ENCODE measurements at places on chromosomes 7 and 10.

GRCh38 chr10:14936584-14936983 lies 17.3 kb downstream of the DCLRE1C start:
- DNase-seq, result no peak

- peak; percentile 73 for DNase-seq
These were observed 356.4 kb downstream of the GALNT17 start for GRCh38 chr7:71488308-71488707.

DNA sequence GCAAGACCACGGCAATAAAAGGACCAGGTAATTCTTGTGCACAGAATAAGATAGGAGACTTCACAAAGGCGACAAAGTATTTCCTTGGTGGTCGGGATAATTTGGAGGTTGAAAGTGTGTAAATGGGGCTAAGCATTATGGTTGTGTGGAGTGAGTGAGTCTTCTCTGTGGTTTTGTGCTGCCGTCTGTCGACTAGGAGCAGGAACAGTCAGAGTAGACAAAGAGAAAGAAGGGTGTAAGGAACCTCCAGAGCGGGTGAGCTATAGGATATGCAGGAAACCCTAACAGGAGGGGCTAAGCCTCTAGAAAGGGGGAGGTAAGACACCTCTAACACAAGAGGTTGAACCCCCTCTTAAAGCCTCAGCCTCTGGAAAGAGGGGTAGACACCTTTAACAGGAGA lies 201.6 kb downstream of the SH2D4B start:
- DNase-seq, result no peak

DNA sequence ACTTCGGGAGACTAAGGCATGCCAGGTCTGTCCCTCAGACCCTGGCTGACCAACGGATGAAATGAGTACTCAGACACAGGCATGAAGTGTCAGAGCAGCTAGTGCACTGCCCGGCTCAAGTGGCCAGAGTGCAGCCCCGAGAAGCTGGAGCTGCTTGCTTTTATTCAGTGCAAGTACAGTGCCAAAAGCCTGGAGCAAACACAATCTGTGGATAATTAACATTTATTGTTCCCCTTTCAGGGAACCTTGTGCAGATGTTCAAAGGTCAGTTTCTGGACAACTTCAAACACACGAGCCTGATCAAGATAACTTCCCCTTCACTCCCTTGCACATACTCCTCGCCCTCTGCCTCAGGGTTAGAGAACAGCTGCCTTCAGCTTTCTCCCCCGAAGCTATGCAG lies 7.9 kb upstream of the ATE1 start:
- no peak for DNase-seq

DNA sequence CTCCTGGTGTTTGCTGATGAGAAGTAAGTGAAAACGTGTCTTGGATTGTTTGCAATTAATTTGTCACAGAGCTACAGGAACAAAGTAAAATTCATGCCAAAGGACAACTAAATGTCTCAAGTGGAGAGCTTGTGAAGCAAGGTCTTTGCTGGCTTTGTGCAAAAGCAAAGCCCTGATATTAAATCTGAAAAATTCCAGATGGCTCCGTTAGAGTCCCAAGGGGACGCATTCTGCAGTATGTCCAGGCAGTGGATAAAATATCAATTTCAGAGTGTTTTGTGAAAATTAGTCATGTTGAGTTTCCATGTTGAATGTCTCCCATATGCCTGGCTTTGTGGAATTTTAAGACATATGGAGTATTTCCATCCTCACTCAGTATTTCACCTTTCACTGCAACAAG lies 102.5 kb upstream of the PTN start:
- no peak for DNase-seq

GRCh38 chr7:32103361-32103760 lies 33.2 kb upstream of the PDE1C start:
- DNase-seq, result no peak

DNA sequence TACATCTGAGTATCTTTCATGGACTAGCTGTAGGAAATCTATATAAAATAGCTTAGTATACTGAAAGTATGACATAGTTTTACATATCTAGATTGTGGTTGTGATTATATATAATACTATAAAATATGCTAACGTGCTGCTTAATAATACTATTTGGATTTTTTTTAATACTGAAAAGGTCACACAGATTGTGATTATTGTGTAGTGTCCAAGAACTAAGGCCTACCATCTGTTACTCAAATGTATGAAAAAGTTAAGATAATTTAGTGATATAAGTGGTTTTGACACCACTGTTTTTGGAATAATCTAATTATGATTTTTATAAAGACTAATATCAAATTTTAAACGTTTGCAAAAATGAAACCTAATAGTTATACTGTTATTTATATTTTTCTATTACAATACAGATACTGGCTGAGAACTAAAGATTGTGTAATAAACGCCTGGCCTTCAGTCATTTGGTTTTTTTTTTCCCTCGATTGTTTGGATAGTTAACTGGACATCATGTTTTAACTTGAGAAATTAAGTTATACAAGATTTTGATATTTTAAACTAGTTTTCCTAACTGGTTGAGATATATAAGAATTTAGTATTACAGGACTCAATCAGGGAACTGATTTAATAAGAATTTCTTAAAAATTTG lies 12.6 kb downstream of the PTEN start:
- DNase-seq, result no peak

DNA sequence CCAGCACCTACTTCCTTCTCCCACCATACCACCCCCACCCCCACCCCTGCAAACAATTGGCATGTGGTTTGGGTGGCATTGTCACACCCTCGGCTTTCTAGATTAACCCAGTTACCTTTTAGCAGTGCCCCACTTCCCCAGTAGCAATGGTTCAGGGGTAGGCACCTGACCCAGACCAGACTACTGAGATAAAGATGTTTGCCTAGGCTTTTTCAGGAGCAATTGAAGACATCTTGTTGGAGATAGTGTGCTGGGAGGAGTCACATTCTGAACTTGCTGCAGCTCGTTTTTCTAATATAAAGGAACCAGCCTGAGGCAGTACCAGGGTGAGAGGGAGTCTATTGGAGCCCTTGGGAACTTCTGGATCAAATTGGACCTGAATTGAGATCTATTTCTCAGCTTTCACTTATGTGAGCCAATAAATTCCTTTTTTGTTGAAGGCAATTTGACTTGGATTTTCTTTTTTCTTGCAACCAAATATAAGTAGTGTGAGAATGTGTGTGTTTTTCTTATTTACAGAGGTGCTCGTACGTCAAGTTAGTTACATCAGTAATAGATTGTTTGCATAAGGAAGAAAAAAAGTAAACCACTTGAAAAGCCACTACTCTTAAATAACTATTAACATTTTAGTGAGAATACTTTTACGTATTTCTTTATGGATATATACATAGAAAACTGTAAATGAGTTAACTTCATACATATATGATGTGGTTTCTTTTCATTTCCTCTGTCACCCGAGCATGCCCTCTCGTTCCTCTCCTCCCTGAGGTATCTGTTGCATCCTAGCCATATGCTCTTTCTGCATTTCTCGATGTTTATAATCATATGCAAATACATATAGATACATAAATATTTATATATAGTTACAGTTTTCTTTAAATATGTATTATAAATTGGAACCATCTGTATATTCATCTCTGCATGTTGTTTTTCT lies 38.0 kb downstream of the RAB18 start:
- no peak for DNase-seq

GRCh38 chr7:22350466-22351328 lies 6.3 kb downstream of the RAPGEF5 start:
- no peak for DNase-seq
